ENCODE measurements at places on chromosomes 13 and 19. TPM values are rescaled to one million over a fixed set of nuclear protein-coding genes. Genes with fewer than 3 reads are reported as not detected.

GRCh38 chr13:73259061-73260017, 200.5 kb downstream of the KLF5 start:
- H3K27me3 ChIP-seq, result no peaks in the 10 kb centered on the region
- no peaks in the 10 kb centered on the region for H3K4me1 ChIP-seq
- no peak overlapping the region for H3K4me3 ChIP-seq
- H3K36me3 ChIP-seq, result no peaks in the 10 kb centered on the region

- no peak overlapping the region for H3K27ac ChIP-seq
- peaks cover 62% of the 10 kb centered on the region for H3K36me3 ChIP-seq
- H3K4me1 ChIP-seq, result no peaks in the 10 kb centered on the region
- H3K27me3 ChIP-seq, result no peaks in the 10 kb centered on the region
Observed at GRCh38 chr13:31138515-31138914, 23.2 kb downstream of the HSPH1 start.

- no peaks in the 10 kb centered on the region for H3K36me3 ChIP-seq
- H3K27ac ChIP-seq, result no peak overlapping the region
- H3K4me3 ChIP-seq, result no peak overlapping the region
- peaks cover 16% of the 10 kb centered on the region for H3K4me1 ChIP-seq
Observed at GRCh38 chr19:56319991-56320390, 5.4 kb upstream of the ZSCAN5A start.

GRCh38 chr19:18771328-18772242, 19.5 kb downstream of the COMP start:
- no peak overlapping the region for H3K4me3 ChIP-seq
- peaks cover 41% of the 10 kb centered on the region for H3K36me3 ChIP-seq
- no peaks in the 10 kb centered on the region for H3K4me1 ChIP-seq
- no peak overlapping the region for H3K27ac ChIP-seq
- DNase-seq, result no peak

DNA sequence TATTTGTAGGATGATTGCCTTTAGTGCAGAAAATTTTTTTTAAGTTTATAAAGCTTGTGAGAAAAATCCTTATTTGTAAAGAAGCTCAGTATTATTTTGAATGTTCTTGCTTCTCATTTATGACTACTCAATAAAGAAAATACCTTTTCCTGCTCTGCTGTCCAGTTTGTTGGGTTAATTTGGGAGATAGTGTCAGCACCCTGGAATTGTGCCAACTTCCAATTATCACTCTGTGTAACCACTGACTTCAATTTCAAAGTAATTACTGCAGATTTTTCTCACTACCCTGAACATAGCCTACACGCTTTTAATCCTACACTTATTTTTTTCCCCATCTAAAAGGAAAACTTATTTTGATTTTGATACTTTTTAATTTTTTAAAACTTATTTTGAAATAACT, 93.1 kb downstream of the GGACT start:
- no peak overlapping the region for H3K27ac ChIP-seq
- no peak overlapping the region for H3K4me3 ChIP-seq
- H3K27me3 ChIP-seq, result no peaks in the 10 kb centered on the region
- H3K4me1 ChIP-seq, result no peaks in the 10 kb centered on the region
- no peak for DNase-seq
- no peaks in the 10 kb centered on the region for H3K36me3 ChIP-seq

DNA sequence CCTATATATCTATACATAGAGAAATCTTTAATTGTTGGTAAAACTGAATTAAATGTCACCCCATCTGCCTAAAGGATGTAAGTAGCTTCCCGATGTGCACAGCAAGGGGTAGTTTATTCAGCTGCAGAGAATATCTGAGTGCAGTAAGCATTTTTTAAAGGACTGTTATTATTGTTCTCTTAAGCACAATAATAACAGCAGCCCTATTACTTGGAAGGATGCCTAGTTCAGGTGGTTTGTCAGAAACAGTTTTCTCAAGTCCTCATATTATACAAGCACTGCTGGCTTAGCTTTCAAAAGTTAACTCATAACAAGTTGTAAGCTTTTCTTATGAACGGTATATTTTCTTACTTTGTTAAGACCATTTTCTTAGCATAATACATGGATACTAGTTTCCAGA, 142.6 kb downstream of the CRYL1 start:
- H3K4me1 ChIP-seq, result no peaks in the 10 kb centered on the region
- no peak overlapping the region for H3K4me3 ChIP-seq
- H3K27ac ChIP-seq, result no peak overlapping the region
- H3K36me3 ChIP-seq, result no peaks in the 10 kb centered on the region

DNA sequence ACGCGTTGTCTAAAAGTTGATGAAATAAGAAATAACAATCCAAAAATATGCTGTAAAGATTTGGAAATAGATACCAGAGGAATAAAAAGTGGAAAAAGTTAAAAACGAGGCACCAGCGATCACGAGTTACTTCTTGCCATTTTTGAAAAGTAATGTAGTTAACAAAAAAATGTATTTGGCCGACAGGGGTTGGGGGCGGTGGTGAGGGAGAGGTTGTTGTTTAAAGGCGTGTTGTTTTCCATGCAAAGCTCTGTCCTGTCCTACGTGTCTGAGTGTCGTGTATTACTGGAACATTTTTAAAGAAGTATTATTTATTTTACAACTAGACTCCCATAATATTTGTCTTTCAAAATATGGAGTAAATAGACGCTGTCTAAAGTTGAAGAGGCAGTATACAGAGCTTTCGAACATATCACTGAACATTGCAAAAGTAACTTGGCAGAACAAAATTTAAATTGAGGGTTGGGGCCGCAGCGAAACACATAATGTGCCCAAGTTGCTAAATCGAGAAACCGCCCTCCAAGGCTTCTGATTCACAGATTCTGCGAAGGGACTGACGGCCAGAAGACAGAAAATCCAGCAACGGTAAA, 823 bp downstream of the FBXO17 start:
- peak overlapping the region; percentile 71 for H3K4me3 ChIP-seq
- peaks cover 13% of the 10 kb centered on the region for H3K4me1 ChIP-seq
- peaks cover 6% of the 10 kb centered on the region for H3K36me3 ChIP-seq
- H3K27ac ChIP-seq, result peak overlapping the region; percentile 94
- H3K27me3 ChIP-seq, result no peaks in the 10 kb centered on the region
- DNase-seq, result peak; percentile 93

Gene CCDC8
- 4.5 TPM for total RNA-seq

- H3K4me3 ChIP-seq, result peak overlapping the region; percentile 74
- no peaks in the 10 kb centered on the region for H3K27me3 ChIP-seq
Observed at GRCh38 chr19:11345122-11345803, 805 bp downstream of the TMEM205 start.

Gene ZNF132
- total RNA-seq, result 4.7 TPM

Gene SWSAP1
- 1.7 TPM for total RNA-seq

DNA sequence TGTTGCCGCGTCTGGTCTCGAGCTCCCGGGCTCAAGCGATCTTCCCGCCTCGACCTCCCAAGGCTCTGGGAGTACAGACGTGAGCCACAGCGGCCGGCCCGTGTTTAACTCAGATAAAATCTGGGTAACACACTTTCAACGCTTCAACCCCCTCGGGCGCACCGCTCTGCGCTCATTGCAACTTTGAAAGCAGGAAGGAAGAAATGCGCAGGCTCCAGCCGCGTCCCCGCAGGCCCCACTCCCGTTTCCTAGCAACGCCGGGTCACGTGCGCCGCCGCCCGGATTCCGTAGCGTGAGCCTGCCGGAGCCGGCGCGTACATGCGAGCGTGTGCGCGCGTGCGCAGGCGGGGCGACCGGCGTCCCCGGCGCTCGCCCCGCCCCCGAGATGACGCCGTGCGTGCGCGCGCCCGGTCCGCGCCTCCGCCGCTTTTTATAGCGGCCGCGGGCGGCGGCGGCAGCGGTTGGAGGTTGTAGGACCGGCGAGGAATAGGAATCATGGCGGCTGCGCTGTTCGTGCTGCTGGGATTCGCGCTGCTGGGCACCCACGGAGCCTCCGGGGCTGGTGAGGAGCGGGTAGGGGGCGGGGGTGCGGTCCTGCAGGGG, at the start of gene BSG:
Gene BSG, plus strand, starts transcription at position 457 of the 603 bp plus-strand sequence. Its CDS starts 39 bp downstream, at position 496.
- DNase-seq, result peak; percentile 99
- H3K27ac ChIP-seq, result peak within 1 kb of the TSS; percentile 92
- peaks cover 58% of the 10 kb centered on the region for H3K4me1 ChIP-seq
- H3K4me3 ChIP-seq, result peak within 1 kb of the TSS; percentile 100
- H3K36me3 ChIP-seq, result no peaks in the 10 kb centered on the region

GRCh38 chr19:35318679-35319448, 10.1 kb upstream of the CD22 start:
- no peaks in the 10 kb centered on the region for H3K36me3 ChIP-seq
- H3K4me3 ChIP-seq, result no peak overlapping the region
- no peaks in the 10 kb centered on the region for H3K4me1 ChIP-seq
- peaks cover 33% of the 10 kb centered on the region for H3K27me3 ChIP-seq

DNA sequence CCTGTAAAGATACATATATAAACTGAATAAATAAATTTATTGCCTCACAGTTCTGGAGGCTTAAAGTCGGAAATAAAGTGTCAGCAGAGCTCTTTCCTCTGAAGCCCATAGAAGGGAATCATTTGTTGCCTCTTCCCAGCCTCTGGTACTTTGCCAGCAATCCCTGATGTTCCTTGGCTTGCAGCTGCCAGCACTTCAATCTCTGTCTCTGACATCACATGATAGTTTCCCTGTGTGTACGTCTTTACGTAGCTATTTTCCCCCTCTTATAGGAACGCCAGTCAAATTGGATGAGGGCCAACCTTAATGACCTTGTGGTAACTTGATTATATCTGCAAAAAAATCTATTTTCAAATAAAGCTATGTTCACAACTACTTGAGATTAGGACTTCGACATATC, 250.9 kb downstream of the LIG4 start:
- no peak for DNase-seq
- H3K27me3 ChIP-seq, result no peaks in the 10 kb centered on the region
- no peak overlapping the region for H3K27ac ChIP-seq
- H3K4me1 ChIP-seq, result no peaks in the 10 kb centered on the region
- no peaks in the 10 kb centered on the region for H3K36me3 ChIP-seq
- H3K4me3 ChIP-seq, result no peak overlapping the region

- H3K27me3 ChIP-seq, result no peaks in the 10 kb centered on the region
- no peak overlapping the region for H3K4me3 ChIP-seq
- H3K36me3 ChIP-seq, result no peaks in the 10 kb centered on the region
- H3K4me1 ChIP-seq, result no peaks in the 10 kb centered on the region
Observed at GRCh38 chr19:23777216-23777615, 18.5 kb upstream of the ZNF681 start.

GRCh38 chr13:37102896-37103295, 2.6 kb downstream of the CSNK1A1L start:
- no peak overlapping the region for H3K27ac ChIP-seq
- no peaks in the 10 kb centered on the region for H3K36me3 ChIP-seq
- no peak overlapping the region for H3K4me3 ChIP-seq
- no peak for DNase-seq
- H3K27me3 ChIP-seq, result no peaks in the 10 kb centered on the region
- H3K4me1 ChIP-seq, result no peaks in the 10 kb centered on the region

DNA sequence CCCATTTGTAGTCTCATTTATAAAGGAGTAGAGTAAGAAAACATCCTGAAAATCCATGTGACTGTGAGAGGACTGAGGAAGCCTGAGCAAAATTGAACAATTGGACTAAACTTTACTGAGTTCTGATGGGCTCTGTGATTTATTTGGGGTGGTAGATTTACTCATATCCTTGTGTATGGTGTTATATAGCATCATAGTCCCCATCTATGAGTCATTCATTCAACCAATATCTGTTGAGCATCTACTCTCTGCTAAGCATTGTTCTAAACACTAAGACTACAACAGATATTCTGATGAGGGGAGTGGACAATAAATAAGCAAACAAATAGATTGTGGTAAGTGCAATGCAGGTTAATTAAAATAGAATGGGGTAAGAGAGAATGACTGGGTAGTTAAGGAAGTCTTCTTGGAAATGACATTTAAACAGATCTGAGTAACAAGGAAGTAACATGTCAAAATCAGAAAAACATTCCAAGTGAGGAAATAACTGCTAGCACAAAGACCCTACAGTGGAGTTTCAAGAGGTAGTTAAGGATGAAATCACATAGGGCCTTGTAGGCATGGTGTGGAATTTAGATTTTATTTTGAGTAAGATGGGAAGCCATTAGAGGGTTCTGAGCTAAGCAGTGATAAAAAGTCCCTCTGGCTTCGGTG, 36.3 kb upstream of the MLNR start:
- H3K4me3 ChIP-seq, result no peak overlapping the region
- no peak for DNase-seq
- no peaks in the 10 kb centered on the region for H3K27me3 ChIP-seq
- no peaks in the 10 kb centered on the region for H3K4me1 ChIP-seq
- peaks cover 17% of the 10 kb centered on the region for H3K36me3 ChIP-seq

DNA sequence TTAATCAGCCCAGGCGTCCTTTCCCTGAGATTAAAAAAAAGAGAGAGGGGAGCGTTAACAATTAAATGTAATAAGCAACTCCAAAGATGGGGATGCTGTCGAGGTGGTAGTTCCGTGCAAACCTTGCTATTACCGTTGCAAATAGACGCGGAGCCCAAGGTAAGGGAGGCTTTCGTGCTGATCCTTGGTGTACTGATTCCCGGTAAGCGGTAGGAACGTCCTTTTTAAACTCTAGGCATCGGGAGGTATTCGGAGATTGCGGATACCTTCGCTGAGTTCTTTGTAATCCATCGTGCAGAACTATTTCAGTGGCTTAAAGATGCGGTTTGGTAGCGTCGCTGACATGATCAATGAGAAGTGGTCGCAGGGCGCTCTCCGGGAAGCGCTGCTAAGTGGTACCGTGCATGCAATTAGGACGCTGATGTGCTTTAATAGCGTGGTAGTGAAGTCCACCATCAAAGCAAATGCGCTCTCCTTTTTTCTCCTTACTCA, 3.1 kb downstream of the SLITRK5 start:
- H3K4me3 ChIP-seq, result peak overlapping the region; percentile 68
- peaks cover 50% of the 10 kb centered on the region for H3K27me3 ChIP-seq
- H3K36me3 ChIP-seq, result no peaks in the 10 kb centered on the region
- DNase-seq, result peak; percentile 89
- no peak overlapping the region for H3K27ac ChIP-seq

- H3K36me3 ChIP-seq, result no peaks in the 10 kb centered on the region
- H3K27me3 ChIP-seq, result no peaks in the 10 kb centered on the region
- peak; percentile 34 for DNase-seq
- H3K4me3 ChIP-seq, result no peak overlapping the region
Observed at GRCh38 chr13:43272851-43273250, 249.5 kb downstream of the DNAJC15 start.
